RCC 7860 (cell line): ENCODE measurements at places on chromosomes 12 and 14.

DNA sequence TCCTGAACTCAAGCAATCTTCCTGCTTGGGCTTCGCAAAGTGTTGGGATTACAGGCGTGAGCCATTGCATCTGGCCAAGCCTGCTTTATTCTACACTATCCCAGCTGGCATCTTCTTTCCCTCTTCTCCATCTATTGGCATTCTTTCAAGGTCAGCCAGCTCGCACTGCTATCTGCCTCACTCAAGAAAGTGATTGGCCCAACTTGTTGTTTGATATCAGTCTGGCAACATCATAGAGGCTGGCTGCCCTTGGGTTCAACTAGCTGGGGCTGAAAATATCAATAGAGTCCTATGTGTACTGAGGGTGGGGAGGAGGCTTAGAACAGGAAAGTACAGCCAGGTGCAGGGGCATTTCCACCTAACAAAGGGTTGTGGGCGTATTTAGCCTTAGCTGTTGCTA is 17.1 kb downstream of the GMFB start:
- no peak for DNase-seq

GRCh38 chr14:39861696-39862095 is 429.5 kb upstream of the FBXO33 start:
- no peak for DNase-seq

GRCh38 chr12:116382686-116383530 is 105.4 kb upstream of the MED13L start:
- DNase-seq = peak; percentile 86

- DNase-seq = no peak
Measured at GRCh38 chr12:54564768-54565167, 15.4 kb downstream of the PDE1B start.

DNA sequence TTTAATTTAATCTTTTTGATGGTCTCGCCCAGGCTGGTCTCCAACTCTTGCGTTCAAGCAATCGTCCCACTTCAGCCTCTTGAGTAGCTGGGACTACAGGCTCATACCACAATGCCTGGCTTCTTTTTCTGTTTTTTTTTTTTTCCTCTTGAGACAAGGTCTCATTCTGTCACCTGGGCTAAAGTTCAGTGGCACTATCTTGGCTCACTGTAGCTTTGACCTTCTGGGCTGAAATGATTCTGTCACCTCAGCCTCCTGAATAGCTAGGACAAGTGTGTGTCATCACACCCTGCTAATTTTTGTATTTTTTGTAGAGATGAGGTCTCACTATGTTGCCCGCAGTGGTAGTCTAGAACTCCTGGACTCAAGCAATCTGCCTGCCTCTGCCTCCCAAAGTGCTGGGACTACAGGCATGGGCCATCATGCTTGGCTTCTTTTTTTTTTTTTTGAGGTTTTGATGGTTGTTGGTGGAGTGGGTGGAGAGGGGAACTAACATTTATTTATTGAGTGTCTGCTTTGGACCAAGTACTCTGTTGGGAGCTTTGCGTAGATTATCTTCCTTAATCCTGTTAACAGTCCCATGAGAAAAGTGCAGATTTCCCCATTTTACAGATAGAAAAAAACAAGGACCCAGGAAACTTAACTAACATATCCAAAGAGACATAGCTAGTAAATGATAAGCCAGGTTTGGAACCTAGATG is 102.0 kb downstream of the DIP2B start:
- no peak for DNase-seq
